Activated CD4-positive, alpha-beta T cell treated with anti-CD3 and anti-CD28 coated beads for 4 hours (primary cell): ENCODE measurements at places on chromosomes 5 and 9.
A peak's percentile ranks its signal among the peaks of the same experiment; 100 is the strongest.

DNA sequence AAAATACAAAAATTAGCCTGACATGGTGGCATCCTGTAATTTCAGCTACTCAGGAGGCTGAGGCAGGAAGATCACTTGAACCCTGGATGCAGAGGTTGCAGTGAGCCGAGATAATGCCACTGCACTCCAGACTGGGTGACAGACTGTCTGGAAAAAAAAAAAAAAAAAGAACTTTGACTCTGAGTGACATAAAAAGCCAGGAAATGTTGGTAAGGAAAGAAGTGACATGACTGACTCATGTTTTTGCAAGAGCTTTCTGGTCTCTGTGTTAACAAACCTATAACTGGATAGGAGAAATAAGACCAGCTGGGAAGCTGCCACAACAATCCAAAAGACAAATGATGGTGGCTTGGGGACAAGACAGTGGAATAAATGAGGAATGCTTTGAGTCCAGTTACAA lies 272.1 kb downstream of the HINT1 start:
- no peak for DNase-seq

GRCh38 chr5:66757219-66757833 lies 161.1 kb downstream of the MAST4 start:
- DNase-seq = peak; percentile 6

- DNase-seq = no peak
Measured at GRCh38 chr5:149261246-149261645, 10.4 kb upstream of the AFAP1L1 start.

DNA sequence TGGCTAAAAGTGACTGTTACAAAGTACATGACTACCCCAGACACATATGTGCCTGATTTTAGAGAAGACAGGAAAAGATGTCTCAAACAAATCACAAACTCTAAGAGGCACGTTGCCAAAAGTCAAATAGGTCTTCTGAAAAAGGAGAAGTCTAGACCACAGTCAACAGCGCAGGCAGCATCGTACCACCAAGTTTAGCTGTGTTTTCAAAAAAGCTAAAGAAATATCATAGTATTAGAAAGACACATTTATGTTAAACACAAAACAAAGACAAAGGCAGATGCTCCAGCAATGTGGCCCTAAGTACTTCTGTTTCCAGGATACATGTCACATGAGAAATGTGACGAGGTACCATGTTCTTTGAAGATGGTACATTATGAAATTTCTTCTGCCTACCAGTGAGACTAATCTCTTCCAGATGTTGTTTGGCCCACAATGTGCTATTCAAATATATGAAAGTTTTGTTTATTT lies 43.5 kb downstream of the LPAR1 start:
- DNase-seq = no peak

- DNase-seq = no peak
Measured at GRCh38 chr9:69454321-69454720, 129.3 kb downstream of the ENTREP1 start.

DNA sequence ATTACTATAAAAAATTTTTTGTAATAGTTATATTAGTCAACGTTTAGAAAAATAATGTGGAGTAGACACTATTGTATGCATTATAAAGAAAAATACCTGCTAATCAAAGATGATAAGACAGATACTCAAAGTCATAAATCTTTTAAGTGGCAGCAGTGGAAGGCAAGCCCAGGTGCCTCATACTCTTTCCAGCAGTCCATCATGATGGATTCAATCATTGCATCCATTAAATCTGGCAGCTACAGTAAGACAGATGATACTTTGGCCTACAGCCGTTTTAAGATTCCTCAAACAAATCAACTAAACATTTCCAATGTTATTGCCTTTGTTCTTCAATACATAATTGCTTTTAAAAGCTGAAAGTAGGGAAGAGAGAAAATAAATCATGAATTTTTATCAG lies 1392.9 kb upstream of the NUDT12 start:
- no peak for DNase-seq

GRCh38 chr5:6527749-6528455 lies 79.2 kb downstream of the UBE2QL1 start:
- DNase-seq = no peak

DNA sequence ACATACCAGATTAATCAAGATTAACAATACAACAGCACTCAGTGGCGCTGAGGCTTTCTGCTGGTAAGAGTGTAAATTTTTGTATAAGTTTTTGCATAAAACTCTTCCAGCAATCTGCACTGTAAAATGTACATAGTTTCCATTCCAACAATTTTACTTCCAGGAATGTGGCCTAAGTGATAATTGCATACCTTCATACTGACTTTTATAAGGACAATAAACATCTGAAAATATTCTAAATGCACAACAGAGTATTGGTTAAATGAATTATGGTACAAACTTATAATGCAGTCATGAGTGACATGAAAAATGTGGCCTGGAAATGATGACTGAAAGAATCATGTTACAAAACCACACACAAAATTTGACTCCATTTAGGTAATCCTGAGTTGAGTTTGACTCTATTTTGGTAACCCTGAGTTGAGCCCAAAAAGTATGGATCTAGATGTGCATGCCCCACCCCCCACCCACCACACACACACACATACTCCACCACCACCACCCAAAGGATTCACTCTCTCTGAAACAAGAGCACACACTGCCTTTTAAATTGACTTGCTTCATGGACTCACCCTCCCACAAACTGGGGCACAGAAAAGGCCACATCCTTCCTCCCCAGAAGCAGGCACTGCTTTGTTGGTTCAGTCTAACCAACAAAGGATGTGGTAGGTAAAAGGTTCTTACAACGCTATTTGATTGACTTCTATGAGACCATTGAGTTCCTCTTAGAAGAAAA lies 137.6 kb downstream of the SUSD1 start:
- DNase-seq = peak; percentile 54

- DNase-seq = no peak
Measured at GRCh38 chr5:143064218-143064641, 294.1 kb downstream of the ARHGAP26 start.

DNA sequence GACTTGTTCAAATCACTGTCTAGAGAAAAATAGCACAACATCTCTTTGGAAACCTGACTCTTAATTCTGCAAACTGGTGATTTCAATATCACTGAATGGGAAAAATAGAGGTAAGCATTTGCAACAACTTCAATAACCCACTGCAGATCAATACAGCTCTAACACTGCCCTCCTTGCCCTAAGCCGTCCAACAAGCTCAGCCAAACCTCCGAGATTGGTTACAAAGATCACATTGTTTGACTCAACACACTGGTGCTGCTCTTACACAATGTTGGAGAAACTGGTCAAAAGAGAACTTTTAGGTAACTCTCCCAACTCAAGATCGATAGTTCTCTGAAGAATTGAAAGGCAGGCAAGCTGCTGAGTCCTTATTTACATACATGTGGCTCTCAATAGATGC lies 150.4 kb downstream of the SPOCK1 start:
- no peak for DNase-seq

- DNase-seq = peak; percentile 54
Measured at GRCh38 chr9:5186416-5187169, 1.2 kb upstream of the INSL6 start.

DNA sequence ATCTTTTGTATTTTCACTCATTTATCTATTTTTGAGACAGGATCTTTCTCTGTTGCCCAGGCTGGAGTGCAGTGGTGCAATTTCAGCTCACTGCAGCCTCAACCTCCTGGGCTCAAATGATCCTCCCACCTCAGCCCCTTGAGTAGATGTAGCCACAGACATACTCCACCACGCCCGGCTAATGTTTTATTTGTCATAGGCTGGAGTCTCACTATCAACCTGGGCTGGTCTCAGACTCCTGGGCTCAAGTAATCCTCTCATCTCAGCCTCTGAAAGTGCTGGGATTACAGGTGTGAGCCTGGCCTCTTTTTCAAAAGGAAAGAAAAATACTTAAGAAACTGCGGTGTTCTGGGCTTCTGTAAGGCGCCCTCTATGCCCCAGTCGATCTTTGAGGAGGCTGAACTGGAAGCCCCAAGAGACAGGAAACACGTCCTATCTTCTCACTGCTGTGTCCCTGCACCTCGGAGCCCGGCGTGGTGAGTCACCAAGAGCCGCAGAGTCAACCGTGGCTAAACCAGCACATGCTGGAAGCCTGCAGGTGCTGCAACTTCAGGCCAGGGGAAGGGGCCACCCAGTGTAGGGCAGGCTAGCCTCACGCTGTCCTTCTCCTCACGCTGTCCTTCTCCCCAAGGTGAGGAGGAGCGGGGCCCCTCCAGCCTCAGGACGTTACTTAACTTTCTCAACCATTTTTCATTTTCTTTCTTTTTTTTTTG lies 15.2 kb upstream of the LHX3 start:
- peak; percentile 29 for DNase-seq

DNA sequence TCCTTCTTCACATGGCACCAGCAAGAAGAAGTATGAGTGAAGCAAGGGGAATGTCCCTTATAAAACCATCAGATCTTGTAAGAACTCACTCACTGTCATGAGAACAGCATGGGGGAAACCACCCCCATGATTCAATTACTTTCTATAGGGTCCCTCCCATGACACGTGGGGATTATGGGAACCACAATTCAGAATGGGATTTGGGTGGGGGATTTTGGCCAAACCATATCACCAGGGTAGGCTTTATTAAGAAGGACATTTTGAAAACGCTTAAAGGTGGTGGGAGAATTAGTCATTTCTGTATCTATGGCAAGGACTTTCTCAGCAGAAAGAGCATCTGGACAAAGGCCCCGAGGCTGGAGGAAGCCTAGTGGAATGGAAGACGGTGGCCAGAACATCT lies 100.2 kb upstream of the ADAMTS16 start:
- DNase-seq = no peak

DNA sequence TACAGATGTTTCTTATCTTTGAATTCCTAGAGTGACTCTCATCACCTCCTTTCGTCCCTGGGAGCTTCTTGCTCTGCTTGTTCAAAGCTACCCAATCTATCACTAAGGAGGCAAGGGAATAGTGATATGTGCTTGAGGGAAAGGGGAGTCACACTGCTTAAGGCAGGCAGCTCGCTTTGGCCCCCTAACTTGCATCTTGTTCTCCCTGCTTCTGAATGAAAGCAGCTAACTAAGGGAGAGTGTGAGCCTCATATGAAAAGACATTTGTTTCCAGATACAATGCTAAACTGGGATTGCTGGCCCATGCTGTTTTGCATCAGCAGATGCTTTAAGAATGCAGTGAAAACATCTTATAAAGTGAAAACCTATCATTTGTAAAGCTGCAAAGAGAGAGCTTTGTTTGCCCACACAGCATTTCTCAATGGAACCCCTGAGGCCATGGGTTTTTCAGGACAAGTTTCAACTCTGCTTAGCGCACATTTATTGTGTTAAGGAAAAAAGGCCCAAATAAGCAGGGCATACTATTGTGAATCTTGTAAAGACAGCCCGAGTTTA lies 367.9 kb upstream of the ADAMTSL1 start:
- DNase-seq = no peak

GRCh38 chr5:92980491-92980890 lies 600.5 kb downstream of the NR2F1-AS1 start:
- no peak for DNase-seq

DNA sequence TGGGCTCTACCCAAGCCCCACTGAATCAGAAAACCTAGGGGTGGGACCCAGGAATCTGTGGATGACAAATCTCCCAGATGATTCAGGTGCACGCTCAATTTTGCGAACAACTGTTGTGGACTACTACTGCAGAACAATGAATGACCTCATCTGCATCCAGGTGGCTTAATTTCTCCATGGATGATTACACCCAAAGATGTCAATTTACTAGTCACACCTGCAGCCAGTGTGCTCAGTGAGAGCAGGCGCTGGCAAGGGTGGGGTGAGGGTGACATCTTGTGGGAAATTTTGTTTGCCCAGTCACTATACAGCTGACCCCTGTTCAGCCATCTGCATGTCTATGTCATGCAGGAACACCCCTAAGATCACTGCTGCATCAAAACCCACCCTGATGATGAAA lies 118.2 kb downstream of the ENTREP1 start:
- no peak for DNase-seq

DNA sequence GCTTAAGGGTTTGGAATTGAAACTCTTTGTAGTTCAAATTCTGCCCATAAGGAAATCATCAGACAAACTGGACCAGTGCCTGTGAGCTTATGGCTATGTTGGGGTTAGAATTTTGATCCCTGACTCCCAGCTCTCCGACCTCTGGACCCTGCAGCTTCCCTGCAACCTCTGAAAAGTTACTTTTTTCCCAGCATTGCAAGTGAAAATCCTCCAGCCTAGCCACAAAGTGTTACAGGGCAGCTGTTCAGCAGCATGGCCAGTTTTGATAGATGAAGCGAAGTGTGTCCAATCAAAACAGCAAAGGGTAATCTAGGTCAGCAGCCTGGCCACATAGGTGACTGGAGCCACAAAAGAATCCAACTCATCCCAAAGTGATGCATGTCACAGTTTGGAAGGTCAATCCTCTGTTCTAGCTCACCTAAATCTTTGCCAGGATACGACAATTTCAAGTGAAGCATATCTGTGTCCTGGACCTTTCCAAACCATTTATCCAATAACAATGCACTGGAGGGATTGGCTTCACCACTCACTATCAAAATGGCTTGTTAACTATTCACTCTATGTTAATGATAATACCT lies 4.7 kb upstream of the CPEB4 start:
- DNase-seq = no peak

DNA sequence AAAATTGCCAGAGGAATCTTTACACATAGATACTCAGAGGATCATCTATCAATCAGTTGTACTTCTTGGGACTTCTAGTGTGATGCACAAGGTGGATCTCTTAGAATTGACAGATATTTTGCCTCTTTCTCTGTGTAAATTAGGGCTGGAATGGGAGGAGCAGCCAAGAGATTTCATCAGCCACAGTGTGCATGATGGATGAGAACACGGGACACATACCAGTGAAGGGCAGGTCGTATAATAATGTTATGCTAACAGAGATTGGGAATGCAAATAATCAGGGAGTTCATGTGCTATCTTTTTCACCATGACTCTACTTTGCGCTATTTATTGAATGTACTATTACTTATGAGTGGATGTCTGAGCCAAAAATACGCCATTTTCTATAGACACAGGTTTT lies 43.3 kb upstream of the ISOC1 start:
- no peak for DNase-seq

- DNase-seq = no peak
Measured at GRCh38 chr9:32265037-32265436, 119.4 kb upstream of the ACO1 start.

GRCh38 chr5:5588887-5589826 lies 166.7 kb downstream of the ICE1 start:
- no peak for DNase-seq

GRCh38 chr5:173217626-173218397 lies 17.2 kb downstream of the NKX2-5 start:
- no peak for DNase-seq

DNA sequence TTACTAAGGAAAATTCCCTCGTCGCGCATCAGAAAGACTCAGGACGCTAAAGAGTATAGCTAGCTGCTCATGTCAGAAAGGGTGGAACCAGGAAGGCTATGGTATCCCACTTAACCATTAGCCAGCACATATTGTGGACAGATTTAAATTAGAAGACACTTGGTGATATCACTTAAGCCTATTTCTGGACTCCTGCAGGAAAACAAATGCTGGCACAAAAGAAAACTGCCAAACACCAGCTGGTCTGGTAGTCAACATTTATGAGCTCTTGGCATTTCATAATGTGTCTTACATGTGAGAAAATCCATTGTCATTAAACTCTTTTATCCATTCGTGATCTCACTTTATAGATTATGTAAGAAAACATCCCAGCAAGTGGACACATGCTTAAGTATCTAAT lies 377.4 kb downstream of the PTPRD start:
- no peak for DNase-seq

- no peak for DNase-seq
Measured at GRCh38 chr9:79430619-79431018, 141.1 kb upstream of the TLE4 start.

- no peak for DNase-seq
Measured at GRCh38 chr5:83162601-83163000, 85.3 kb downstream of the XRCC4 start.
